ENCODE measurements at places on chromosomes 2 and 18.
A peak's percentile ranks its signal among the peaks of the same experiment; 100 is the strongest.

- DNase-seq: no peak
Observed at GRCh38 chr2:43161650-43162510, 64.5 kb downstream of the ZFP36L2 start.

- no peak for DNase-seq
Observed at GRCh38 chr2:163737563-163737962, 1.8 kb upstream of the FIGN start.

DNA sequence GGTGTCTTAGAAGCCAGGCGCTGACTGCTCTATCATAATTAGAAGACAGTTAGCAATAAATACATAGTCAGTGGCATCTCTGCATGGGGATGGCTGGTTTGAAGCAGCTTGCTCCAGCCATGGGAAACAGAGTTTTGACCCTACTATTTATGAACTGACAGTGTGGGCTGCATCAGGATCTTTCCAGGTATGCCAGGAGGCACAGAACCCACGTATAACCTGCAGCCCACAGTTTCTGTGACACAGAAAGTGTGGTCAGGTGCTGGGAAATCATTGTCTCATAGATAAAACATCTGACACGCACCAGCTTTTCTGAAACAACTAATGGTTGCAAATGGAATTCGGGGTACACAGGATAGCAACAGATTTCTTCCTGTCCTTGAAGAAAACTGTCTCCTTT, 34.7 kb downstream of the INPP4A start:
- no peak for DNase-seq

DNA sequence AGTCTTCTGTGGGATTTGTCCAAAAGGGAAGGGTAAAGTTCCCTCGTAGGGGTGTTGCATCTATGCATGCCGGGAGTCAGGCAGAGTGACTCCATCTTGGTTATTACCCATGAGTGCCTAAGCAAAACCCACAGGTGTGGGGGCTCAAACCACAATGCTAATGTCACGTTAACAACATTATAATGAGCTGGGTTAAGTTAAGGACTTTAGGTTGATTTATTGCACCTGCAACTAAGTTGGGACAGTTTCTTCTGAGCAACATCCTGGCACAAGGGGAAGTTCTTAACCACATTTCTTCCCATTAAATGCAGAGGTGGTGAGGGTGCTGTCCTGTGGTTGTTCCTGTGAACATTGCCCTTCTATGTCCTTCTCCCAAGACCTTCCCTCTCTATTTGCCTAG, 1596.8 kb upstream of the SLC39A10 start:
- DNase-seq: no peak

GRCh38 chr18:28039078-28039477, 137.9 kb downstream of the CDH2 start:
- DNase-seq: no peak

DNA sequence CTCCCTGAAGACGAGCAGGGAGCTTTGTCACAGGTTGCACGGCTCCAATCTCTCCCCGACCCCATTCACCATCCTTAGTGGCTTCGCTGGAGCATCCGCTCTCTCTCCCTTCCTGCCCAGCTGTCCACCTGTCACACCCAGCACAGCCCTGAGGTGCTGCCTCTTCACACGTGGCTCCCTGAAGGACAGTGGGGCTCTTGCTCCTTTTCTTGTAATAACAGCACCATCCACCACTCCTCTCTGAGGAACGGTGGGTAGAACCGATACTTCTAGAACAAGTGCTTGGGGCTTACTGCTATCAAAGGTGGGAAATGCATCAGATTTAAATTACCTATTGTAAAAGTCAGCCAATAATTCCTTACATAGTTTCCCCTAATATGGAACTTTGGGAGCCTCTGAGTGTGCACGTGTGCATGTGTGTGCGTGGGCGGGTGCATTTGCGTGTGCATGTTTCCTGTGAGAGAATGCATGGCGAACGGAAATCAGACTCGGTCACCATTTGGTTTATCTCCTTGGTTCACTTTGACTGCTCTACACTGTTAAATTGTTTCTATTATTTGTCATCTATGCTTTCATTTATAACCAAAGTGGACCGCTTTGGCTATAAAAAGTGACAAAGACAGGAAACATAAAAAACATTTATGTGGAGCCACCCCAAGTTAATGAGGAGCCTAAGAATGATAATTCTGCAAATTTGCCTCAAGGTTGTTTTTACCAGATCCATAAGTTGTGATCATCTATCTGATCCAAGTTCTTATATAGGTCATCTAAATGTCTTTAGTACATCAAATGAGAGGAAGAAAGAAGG, 39.1 kb downstream of the KLHL29 start:
- DNase-seq: no peak

GRCh38 chr2:100344433-100344832, 22.1 kb upstream of the LONRF2 start:
- DNase-seq: no peak

DNA sequence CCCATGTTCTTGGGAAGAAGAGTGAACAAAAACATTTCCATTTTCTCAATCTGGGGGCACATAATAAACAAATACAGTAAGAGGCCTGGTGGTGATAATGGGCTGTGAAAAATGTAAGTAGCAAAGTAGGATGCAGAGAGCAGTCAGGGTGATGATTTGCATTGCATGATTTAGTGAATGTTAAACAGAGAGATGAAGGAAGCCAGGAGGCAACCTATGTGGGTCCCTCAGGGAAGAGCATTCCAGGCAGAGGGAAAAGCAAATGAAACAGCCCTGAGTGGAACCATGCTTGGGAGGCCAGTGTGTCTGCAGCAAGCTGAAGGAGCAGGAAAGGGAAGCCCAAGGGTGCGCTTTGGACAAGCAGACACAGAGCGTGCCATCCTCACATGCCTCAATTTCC, 5.4 kb downstream of the VIT start:
- no peak for DNase-seq

DNA sequence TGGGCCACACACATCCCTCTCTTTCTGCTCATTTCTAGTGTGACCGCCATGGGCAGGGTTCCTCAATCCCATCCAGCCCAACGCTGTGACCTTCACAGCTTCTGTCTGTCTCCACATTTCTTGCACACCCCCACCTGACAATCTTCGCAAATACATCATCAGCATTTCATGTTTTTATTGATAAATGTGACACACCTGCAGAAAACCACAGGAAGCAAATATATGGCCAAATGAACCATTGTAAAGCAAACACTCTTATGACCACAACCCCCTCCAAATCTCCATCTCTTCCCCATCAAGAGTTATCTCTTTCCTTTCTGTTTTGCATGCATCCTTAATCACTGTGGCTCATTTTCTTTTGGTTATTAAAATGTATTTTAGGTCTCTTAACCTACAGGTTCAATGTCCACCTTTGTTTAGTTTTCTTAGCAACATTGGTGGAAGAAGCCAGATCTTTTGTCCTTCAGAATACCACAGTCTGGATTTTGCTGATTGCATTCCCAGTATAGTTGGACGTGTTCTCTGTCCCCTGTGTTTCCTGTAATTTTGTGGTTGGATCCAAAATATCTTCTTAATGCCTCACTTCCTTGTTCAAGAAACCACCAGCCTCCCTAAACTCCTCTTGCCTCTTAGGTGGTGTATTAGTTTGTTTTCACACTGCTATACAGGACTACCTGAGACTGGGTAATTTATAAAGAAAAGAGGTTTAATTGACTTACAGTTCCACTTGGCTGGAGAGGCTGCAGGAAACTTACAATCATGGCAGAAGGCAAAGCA, 9.8 kb upstream of the NCK2 start:
- peak; percentile 24 for DNase-seq

- no peak for DNase-seq
Observed at GRCh38 chr2:36511858-36512603, 85.9 kb downstream of the FEZ2 start.

- no peak for DNase-seq
Observed at GRCh38 chr2:211454679-211455078, 898.3 kb downstream of the CPS1 start.

DNA sequence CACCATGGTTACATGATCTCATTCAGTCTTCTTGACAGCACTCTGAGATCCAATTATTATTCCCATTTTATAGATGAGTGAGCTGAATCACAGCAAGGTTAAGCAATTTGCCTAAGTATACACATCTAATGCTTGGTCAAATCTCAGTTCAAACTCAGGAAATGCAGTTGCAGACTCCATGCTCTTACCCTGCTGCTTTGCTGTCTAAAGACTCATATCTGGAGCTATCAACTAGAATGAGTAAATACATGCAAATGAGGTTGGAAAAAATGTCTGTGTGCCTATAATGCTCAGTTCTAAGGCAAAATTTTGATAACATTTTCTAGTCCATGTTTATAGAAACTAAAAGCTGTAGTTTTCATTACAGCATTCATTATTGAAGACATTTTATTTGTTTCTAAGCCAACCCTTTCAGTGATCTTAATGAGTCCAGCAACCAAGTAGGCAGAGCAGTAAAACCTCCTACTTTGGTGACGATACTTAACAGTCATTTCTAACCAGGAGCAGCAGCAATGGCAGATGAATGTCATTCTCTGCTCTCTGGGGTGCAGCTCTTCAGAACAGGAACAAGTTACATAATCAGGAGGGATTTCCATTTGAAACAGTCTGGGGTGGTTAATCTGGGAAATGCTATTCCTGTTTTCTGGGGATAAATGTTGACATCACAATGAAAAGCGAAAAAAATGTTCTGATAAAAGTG, 396.8 kb upstream of the UBE2E3 start:
- DNase-seq: no peak

DNA sequence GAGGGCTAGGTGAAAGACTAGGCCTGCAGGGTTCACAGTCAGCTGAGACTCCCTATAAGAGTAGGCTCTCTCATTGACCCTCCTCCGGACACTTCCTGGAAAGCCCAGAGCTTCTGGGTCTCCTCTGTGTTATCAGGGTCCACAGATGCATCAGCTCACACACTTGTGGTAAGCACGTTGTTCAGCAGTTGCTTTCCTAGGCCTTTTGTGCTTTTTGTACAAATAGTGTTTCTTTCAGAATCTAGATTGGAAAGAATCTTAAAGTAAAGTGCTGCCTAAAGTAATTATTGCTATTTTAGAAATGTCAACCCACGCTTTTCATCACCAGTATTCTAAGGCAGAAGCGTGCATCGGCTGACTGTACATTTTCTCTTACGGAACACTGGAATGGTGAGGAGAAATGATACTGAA, 15.5 kb downstream of the SLC9A2 start:
- no peak for DNase-seq

DNA sequence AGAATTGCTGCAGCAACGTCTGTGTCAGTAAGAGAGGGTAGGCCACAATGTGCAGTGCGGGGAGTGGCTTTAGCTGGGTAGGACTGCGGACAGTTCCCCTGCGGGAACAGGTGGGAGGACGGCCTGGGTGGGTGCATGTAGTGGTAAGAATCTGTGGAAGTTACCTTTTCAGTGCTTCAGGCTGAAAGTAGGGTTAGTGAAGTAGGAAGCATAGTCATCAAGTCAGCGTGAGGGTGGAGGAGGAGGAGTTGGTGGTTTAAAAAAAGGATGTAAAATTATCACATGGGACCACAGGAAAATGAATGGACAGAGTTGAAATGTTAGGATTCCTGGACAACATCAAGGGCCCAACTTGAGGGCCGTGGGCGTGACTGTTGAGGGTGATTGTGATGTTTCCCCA, 13.2 kb downstream of the CEP192 start:
- no peak for DNase-seq

- DNase-seq: no peak
Observed at GRCh38 chr18:10197097-10197496, 257.3 kb upstream of the APCDD1 start.

DNA sequence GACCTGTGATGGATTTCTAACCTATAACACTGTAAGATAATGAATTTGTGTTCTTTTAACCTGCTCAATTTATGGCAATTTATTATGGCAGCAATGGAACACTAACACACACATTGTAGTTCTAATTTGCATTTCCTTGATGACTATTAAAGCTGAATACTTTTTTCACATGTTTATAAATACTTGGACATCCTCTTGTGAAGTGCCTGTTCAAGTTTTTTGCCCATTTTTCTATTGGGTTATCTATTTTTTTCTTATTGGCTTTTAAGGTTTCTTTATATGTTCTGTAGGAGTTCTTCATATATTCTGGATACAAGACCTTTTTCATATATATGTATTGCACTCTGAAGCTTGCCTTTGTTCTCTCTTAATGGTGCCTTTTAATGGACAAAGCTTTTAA, 128.5 kb upstream of the PGAP1 start:
- DNase-seq: no peak

DNA sequence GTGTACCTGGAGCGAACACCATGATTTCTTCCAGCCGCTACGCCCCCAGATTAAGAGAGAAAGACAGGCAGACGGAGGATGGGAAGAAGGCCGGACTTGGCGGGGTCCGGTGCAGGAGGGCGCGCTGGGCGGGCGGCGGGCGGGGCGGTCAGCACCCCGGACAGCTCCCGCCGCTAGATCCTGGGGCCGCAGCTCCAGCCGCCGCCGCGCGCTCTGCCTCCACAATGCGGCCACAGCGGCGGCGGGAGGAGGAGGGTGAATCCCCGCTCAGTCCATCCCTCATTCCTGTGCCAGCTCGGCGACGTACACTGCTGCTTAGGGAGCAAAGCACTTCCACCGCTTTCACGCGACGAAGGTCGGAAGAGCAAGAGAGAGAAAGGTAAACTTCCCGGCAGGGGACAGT, at the start of gene AKAIN1:
Gene AKAIN1, minus strand, starts transcription at position 226 of the 403 bp plus-strand sequence. Its CDS starts 204 bp downstream, at position 22.
- DNase-seq: no peak

GRCh38 chr18:56374007-56374655, 264.3 kb downstream of the TXNL1 start:
- no peak for DNase-seq

DNA sequence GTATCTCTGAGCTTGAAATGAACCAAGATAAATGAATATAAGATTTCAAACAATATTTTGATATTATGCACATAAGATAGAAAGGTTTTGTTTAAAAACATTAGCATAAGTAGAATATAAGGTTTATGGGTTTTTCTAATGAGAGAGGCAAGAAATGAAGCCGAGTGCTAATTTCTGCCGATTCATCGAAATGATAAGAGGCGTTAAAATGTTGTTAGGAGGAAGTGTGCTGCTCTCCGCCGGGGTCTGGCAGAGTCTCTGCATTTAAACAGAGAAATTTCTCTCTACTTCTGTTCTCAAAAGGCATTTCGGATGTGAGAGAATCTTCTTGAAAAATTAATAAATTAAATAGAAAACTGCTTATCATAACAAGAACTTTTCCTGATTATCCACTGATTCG, 83.6 kb downstream of the MRPS9 start:
- DNase-seq: no peak

DNA sequence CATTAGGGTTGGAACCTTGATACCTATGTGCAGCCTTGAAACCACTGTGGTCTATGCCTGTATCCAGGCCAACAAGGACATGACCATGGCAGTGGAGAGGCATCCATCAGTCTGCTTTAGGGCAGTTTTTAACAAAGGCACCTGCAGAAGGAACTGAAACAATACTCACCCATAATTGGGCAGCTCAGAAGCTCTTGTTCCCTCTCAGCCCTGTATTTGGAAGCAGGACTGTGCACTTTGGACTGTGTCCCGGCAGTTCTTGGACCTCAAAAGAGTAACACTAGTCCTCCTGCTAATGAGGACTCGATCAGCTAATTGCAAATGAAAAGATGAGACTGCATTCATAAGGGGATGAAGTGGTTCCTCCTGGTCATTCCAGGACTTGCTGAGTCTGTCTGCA, 500.2 kb upstream of the TNP1 start:
- DNase-seq: no peak

- DNase-seq: no peak
Observed at GRCh38 chr18:60892855-60893254, 440.4 kb upstream of the CDH20 start.

GRCh38 chr2:61693744-61694143, 155.6 kb upstream of the XPO1 start:
- no peak for DNase-seq

GRCh38 chr2:96150007-96150640, 4.9 kb upstream of the DUSP2 start:
- DNase-seq: no peak

All from AG04449 (cell line).